ENCODE measurements at places on chromosomes 1 and 21. TPM values are rescaled to one million over a fixed set of nuclear protein-coding genes. Genes with fewer than 3 reads are reported as not detected.
A peak's percentile ranks its signal among the peaks of the same experiment; 100 is the strongest.

TTC22 gene
- 9.4 TPM for polyA plus RNA-seq

ELF3 gene
- 53.4 TPM for polyA plus RNA-seq

ALG14 gene
- 12.8 TPM for polyA plus RNA-seq

CR1L gene
- polyA plus RNA-seq: 2.2 TPM

NECTIN4 gene
- polyA plus RNA-seq: 3.9 TPM

DHCR24 gene
- 82.1 TPM for polyA plus RNA-seq

DNA sequence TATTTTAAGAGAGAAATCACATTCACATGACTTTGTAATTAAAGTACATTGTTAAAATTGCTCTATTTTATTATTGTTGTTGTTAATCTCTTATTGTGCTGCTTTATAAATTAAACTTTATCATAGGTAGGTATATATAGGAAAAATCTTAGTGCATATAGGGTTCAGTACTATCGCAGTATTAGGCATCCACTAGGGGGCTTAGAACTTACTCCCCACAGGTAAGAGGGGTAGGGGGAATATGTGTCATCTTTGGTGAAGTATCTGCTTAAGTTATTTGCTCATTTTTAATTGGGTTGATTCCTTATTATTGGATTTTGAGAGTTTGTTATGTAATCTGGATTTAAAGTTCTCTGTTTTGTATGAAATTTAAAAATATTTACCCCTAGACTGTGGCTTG, 385.2 kb downstream of the DUSP10 start:
- no peak for DNase-seq

DNA sequence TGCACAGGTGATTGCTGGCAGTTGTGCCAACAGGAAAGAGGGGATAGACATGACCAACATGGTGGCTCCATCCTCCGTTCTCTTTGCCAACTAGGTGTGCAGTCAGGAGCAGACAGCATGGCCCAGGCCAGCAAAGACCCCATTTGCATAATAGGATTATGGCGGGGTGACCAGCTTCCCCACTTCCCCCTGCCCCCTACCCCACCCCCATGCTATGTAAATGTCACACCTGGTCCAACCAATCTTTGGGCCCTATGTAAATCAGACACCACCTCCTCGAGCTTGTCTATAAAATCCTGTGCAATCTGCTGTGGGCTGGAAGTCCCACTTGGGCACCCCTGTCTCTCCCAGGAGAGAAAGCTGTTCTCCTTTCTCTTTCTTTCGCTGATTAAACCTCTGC, 146.0 kb downstream of the SLC30A10 start:
- no peak for DNase-seq

DNA sequence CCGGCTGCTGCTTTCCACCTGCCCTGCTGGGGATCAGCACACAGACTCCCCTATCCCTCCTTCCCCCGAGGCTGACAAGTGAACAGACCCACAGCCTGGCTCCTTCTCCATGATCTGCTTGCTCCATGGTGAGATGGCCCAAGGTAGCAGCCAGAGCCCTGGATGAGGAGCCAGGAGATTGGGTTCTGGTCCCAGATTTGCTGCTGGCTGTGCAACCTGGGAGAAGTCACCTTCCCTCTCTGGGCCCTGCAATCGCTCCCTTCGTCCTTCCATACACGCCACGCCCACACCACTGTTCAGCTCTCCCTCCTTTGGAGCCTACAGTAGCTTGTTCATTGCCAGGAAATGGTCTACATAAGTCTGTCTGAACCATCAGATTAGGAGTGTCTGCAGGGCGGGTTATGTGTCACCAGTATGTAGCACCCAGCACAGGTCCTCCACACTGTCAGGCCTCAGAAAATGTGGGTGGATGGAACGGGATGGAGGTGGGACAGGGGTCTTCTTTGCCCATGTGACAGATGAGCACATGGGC, 9.2 kb upstream of the EPHA8 start:
- no peak for DNase-seq

DNA sequence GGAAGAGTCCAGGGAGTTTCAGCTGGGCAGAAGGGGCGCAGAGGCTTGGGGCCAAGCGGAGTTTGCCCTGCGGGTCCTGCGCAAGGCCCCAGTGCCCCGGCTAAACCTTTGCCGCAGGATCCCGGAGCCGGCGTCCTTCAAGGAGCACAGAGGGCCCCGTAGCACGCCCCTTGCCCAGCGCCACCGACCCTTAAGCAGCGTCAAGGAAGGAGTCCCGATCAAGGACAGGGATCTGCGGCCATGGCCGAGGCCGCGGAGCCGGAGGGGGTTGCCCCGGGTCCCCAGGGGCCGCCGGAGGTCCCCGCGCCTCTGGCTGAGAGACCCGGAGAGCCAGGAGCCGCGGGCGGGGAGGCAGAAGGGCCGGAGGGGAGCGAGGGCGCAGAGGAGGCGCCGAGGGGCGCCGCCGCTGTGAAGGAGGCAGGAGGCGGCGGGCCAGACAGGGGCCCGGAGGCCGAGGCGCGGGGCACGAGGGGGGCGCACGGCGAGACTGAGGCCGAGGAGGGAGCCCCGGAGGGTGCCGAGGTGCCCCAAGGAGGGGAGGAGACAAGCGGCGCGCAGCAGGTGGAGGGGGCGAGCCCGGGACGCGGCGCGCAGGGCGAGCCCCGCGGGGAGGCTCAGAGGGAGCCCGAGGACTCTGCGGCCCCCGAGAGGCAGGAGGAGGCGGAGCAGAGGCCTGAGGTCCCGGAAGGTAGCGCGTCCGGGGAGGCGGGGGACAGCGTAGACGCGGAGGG, 520 bp downstream of the CLIC6 start:
- no peak for DNase-seq

DNA sequence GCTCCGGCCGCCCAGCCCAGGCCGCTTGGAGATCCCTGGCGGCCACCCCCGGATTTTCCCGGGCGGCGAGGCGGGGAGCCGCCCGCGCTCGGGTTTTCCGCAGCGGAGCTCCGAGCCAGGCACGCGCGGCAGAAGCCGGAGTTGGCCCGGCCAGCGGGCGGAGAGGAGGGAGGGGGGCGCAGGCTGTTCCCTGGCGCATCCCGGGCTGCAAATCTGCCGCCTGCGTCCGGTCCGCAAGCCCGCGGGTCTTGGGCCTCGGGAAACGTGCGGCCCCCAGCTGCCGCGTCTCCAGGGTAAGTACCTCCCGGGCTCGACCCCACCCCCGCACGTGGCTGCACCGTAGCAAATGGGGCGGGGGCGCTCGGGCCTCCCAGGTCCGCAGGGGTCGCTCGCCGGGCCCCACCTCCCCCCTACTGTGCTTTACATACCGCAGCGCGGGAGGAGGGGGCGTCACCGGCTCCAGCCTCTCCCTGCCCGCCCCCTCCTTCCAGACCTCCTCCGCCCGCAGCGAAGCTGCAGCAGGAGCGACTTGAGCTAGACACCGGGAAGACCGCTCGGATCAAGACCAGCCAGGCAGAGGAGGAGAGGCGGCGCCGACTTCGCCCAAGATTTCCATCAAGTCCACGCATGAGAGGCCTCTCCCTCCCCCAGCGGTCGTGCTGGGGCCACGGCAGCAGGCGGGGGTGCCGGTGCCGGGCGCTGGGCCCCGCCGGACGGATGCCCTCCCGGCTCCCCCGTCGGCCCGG, 1.6 kb downstream of the TMEM200B start:
- DNase-seq: peak; percentile 52

GRCh38 chr1:63276624-63277023, 45.7 kb upstream of the FOXD3 start:
- DNase-seq: no peak

DNA sequence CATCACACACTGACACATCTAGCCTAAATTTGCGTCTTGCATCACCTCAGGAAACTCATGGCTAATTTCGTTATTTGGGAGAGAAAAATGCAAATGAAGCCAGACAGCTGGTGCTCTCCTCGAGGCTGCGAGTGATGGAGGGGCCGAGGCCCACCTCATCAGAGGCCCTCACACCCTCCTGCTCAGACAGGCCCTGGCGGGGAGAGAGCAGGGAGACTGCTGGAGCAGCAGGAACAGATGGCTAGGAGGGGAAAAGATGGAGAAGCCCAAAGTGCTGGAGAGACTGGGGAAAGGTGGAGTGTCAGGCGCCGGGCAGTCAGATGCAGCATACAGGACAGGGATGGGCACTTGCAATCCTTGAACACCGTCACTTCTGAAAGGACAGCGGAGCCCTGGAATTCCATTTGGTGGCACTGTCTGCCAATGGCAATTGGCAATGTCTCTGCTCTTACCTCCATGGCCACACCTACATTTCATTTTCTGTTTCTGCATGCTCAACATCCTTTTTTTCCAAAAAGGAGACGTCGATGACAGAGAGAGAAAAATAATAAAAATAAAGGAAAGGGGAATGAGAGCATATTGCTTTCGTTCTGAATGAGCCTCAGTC, 286.2 kb downstream of the SPATA17 start:
- no peak for DNase-seq

GRCh38 chr1:58443986-58444868, 102.3 kb downstream of the OMA1 start:
- no peak for DNase-seq

- no peak for DNase-seq
These were observed 5.8 kb upstream of the IKBKE start for GRCh38 chr1:206464456-206464964.

DNA sequence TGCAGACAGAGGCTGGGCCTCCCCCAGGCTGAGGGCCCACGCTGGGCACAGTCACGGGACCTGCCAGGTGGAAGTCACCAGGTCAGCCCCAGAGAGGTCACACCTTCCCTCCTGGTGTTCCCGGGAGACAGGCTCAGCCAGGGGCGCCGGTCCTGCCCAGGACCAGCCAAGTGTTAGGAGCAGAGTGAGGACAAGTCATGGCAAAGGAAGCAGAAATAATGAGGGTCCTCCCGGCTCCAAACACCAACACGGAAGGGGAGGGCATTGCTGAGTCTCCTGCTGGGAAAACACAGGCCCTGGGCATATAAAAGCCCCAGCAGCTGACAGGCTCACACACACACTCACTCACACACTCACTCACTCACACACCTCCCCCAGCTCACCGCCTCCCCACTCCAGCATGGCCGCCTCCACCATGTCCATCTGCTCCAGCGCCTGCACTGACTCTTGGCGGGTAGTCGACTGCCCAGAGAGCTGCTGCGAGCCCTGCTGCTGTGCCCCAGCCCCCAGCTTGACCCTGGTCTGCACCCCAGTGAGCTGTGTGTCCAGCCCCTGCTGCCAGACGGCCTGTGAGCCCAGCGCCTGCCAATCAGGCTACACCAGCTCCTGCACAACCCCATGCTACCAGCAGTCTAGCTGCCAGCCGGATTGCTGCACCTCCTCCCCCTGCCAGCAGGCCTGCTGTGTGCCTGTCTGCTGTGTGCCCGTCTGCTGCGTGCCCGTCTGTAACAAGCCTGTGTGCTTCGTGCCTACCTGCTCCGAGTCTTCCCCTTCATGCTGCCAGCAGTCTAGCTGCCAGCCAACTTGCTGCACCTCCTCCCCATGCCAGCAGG, at the start of gene KRTAP10-10:
Gene KRTAP10-10, plus strand, starts transcription at position 339 of the 833 bp plus-strand sequence. Its CDS starts 62 bp downstream, at position 401.
- no peak for DNase-seq

Measured in renal pelvis (tissue), 12 donors.